Astrocyte of the cerebellum (primary cell): ENCODE measurements at places on chromosomes 5 and 9.

DNA sequence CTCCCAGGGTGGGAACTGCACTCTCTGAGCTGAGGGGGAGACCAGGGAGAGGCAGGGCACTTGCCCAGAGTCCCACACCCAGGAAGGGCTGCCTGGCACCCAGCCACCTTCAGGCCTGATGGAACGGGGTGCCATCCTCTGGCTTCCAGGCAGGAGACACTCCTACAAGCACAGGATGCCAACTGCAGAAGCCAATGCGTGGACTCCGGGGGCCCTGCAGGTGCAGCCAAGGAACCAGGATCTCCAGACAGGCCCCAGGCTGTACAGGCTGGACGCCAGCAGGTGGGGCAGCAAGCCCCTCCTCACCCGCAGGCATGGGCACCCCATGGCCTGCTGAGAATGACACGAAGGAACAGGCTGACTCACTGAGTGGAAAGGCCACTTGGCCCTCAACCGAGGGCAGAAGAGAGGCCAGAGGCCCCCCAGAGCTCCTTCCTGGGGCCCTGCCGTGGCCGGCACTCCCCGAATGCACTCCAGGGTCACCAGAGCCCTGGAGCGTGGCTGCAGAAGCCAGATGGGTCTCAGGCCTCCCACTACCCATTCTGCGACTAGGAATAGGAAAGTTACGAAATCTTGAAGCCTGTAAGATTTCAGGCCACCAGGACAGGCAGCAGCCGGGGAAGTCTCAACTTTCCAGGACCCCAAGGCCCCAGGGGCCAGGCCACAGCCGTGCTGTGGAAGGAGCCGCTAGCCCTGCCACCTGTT is 15.7 kb downstream of the NACC2 start:
- no peak for DNase-seq

DNA sequence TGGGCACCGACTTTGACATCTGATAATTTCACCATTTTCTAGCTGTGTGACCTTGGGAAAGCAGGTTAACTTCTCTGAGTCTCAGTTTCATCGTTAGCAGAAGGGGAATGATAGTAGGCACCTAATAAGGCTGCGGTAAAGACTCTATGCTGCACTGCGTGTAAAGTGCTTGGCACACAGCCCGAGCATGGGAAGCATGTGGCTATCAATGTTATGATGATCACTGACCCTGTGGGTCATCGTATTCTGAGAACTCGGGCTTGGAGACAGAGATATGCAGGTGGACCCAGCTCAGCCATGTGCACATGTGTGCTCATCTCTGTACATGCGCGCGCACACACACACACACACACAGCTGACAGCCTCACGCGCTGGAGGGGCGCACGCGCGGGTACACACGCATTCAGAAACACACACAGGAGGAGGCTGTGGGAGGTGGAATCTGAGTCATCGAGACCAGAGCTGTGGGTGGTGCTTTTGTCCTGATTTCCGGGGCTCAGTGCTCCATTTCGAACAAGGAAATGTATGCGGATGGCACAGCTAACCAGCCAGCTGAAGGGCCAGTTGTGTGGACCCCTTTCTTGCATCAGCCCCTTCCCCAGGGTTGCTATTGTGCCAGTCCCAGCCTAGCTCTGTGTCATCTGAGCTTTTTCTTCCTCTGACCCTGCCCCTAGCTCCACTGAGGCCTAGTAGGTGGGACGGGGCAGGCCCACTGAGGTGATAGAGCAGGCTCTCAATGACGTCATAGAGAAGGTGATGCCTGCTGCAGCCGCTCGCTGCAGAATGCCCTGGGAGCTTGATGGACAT is 11.1 kb upstream of the ARAP3 start:
- DNase-seq, result no peak

- DNase-seq, result no peak
Measured at GRCh38 chr5:53970475-53970874, 339.9 kb downstream of the ARL15 start.

- DNase-seq, result no peak
Measured at GRCh38 chr9:132243156-132244074, 81.6 kb downstream of the NTNG2 start.

DNA sequence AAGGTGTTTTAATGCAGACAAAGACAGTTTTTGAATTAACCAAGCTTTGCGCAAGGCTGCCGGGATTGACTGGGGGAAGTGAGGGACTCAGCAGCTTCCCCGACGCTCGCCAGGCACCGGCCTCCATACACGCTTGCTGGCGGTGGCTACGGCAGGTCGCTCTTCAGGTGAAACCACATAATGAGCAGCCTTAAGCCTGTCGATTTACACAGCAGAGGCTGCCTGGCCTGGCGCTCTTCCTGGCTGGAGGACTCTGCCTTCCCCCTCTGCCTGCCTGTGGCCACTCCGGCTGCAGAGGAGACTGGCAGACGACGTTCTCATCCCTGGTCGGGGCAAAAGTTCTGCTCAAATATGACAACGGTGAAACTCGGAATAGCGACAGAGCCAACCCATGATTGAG is 9.0 kb upstream of the NOTCH1 start:
- DNase-seq, result no peak
